CD8-positive, alpha-beta memory T cell (primary cell): ENCODE measurements at places on chromosomes 1 and 21. TPM values are rescaled to one million over a fixed set of nuclear protein-coding genes. Genes with fewer than 3 reads are reported as not detected.

GRCh38 chr1:48947761-48948537, 171.3 kb upstream of the BEND5 start:
- H3K4me3 ChIP-seq, result no peak overlapping the region
- H3K4me1 ChIP-seq, result no peaks in the 10 kb centered on the region
- no peaks in the 10 kb centered on the region for H3K27me3 ChIP-seq
- H3K27ac ChIP-seq, result no peak overlapping the region

DNA sequence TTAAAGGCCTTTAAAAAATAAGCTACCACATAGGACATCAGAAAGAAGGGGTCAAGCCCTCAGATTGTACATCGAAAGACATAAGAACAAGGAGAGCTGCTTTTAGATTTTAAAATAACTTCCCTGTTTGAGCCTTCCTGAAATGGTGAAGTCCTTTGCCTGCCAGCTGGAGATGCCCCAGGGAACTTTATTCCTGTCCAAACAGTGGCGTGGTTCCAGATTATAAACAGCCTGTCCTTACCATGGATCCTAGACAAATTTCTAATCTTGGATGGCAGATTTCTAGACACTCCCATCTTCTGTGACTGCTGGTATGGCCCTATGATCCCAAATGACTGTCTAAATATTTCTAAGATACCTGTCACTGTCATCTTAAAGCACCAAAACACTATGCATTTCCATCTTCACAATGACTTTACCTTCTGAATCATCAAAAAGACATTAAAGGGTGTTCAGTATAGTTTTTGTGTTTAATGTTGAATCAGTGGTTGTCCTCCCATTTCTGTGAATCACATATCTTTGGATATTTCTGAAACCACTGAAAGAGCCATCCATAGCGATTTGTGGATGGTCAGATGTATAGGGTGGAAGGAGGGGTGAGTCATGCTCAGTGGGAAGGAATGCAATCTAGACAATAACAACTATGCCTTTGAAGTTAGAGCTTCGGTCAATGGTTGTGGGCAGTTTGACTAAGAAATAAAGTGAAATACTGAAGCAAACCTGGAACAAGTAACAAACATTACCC, 23.2 kb downstream of the ILDR2 start:
- no peaks in the 10 kb centered on the region for H3K36me3 ChIP-seq
- no peak overlapping the region for H3K27ac ChIP-seq
- no peak for DNase-seq
- no peak overlapping the region for H3K4me3 ChIP-seq
- no peaks in the 10 kb centered on the region for H3K4me1 ChIP-seq

Gene IL6R
- 2.8 TPM for total RNA-seq

- no peak within 1 kb of the TSS for H3K27ac ChIP-seq
- DNase-seq, result no peak
- no peak within 1 kb of the TSS for H3K4me3 ChIP-seq
- H3K36me3 ChIP-seq, result no peaks in the 10 kb centered on the region
- H3K27me3 ChIP-seq, result no peaks in the 10 kb centered on the region
Measured at GRCh38 chr1:173050865-173051264, at the start of gene TNFSF18. TSS of gene TNFSF18 (minus strand) at chr1:173050941. CDS start at chr1:173050896, 45 bp downstream.

Gene SNX27
- 30.1 TPM for total RNA-seq

Gene PAQR6
- 1.9 TPM for total RNA-seq

DNA sequence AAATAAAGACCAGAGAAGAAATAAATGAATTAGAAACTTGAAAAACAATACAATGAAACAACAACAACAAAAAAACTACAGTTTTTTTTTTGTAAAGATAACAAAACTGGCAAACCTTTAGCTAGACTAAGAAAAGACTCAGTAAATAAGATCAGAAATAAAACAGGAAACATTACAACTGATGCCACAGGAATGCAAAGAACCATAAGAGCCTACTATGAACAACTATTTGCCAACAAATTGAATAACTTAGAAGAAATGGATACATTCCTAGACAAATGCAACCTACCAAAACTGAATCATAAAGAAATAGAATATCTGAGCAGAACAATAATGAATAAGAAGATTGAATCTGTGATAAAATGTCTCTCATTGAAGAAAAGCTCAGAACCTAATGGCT, 742.0 kb downstream of the ADGRL2 start:
- H3K4me1 ChIP-seq, result no peaks in the 10 kb centered on the region
- no peaks in the 10 kb centered on the region for H3K36me3 ChIP-seq
- no peak for DNase-seq
